ENCODE measurements at places on chromosomes 5 and 9.
A peak's percentile ranks its signal among the peaks of the same experiment; 100 is the strongest.

DNA sequence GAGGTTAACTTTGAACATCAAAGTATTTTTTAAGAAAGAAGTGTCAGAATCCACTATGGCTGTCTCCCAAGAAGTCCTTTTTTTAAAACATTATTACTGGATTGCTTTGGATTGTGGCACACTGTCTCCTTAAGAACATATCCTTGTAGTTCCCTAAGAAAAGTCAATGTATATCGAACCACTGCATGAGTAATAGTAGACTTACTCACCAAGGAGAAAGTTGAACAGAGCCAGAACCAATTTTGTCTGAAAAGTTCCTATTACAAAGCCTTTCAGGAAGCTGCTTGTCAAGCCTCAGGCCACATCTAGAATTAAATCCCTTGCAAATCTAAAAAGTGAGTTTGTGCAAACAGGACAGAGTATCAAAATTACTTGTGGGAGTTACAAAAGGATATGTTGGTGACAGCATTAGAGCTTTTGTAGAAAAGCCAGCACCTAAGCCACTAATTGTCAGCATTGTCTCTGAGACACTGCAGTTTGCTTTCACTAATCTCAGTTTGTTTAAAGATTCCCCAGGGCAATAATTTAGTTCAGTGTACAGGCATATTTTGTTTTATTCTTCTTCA is 195.4 kb downstream of the MPDZ start:
- no peak for DNase-seq

GRCh38 chr5:120955795-120956194 is 491.7 kb downstream of the PRR16 start:
- no peak for DNase-seq

- no peak for DNase-seq
Measured at GRCh38 chr9:106929471-106930177, 66.7 kb downstream of the ZNF462 start.

GRCh38 chr5:43616535-43616934 is 13.6 kb downstream of the NNT start:
- no peak for DNase-seq

- DNase-seq: no peak
Measured at GRCh38 chr5:56262279-56262678, 29.1 kb upstream of the ANKRD55 start.

GRCh38 chr5:160651692-160652645 is 200.0 kb downstream of the ATP10B start:
- DNase-seq: no peak

- DNase-seq: no peak
Measured at GRCh38 chr9:15541872-15542271, 11.0 kb upstream of the CCDC171 start.

DNA sequence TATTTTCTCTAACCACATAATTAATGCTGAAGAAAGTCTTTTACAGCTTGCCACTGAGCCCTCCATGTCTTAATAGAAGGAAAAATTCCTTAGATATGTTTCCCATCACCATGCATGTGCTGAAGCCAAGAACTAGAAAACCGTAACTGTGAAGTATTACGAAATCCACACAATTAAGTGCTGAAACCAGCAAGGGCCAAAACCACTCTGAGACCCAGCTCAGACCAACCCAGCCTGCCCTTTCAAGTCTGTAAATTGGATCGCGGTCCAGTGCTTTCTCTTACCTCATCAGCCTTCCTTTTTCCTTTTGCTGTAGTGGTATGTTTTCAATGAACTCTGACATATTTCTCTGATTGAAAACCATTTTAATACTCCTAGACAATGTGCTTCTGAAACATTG is 26.3 kb downstream of the SEMA5A start:
- DNase-seq: no peak

- DNase-seq: no peak
Measured at GRCh38 chr5:109558364-109558763, 131.4 kb upstream of the MAN2A1 start.

DNA sequence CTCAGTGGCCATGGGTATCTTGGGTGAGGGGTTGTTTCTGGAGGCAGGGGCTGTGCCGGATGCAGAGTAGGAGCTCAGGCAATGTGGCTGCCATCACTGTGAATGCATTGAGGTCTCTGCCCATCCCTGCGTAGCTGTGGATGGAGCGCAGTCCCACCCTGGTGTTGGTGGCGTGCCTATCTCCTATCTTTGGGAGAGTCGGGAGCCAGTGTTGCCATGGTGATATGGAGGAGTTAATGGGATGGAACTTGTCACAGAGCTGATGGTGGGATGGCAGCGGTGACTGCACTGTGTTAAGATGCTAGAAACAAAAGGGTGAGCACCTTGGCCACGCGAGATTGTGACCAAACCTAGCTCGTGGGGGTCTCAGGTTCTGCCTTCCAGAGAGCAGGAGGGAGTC is 197.3 kb downstream of the MELK start:
- no peak for DNase-seq

- DNase-seq: no peak
Measured at GRCh38 chr5:128446-128845, 36.5 kb downstream of the PLEKHG4B start.

- DNase-seq: no peak
Measured at GRCh38 chr5:179437341-179438001, 92.2 kb upstream of the ADAMTS2 start.

DNA sequence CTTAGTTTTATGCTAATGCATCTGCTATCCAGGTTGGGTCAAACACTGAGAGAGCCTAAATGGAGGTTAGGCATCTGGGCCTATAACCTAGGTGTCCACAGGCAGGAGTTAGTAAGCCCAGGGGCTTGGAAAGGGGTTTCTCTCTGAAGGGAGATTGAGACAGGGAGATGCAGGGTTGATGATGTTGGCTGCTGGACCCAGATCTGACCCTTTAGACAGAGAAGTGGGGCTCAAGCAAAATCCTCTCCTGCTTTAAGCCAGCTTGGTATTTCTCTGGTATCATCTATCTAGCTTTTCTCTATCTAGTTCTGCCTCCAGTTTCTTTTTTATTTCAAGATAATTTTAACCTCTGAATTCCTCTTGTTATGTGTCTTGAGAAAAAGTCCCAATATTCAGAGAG is 18.3 kb upstream of the ANKRD55 start:
- no peak for DNase-seq

- no peak for DNase-seq
Measured at GRCh38 chr9:69276775-69277174, 48.2 kb upstream of the ENTREP1 start.

GRCh38 chr9:100670719-100671118 is 92.8 kb downstream of the CAVIN4 start:
- DNase-seq: no peak

DNA sequence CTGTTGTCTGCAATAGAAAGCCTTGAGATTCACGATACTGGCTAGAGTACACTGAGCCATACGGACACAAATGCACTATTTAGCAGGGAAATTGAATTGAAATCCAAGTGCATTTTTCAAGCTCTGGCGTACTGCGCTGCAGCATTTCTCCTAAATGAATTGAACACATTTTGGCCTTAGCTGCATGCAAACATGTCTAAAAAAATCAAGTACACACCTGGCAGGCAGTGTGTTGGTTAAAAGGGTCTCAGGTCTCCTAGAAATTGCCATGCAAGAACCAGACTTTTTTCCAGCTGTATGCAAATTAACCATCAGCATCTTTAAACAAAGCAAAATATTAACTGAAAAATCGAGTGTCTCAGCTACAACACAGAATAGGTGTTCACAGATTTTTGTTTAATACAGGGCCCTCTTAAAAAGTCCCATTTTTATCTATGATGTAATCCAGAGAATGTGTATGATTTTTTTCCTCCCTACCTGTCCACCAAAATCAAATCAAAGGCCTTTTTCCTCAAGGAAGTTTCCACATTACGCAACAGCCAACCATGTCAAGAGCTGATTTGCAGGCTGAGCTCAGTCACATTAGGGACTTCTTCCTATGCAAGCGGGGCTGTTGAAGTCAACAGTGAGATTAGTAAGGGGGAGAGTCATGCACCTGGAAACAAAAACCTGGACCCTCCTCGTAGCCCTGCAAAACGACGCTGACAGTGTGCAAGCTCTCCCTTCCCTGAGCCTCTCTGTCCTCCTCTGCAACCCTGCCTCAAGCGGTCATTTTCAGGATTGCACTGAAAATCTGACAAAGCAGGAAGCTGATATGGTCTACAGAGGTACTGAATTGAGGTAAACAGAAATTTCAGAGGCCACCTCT is 14.1 kb upstream of the SFXN1 start:
- peak; percentile 37 for DNase-seq

- no peak for DNase-seq
Measured at GRCh38 chr9:116020801-116021200, 132.8 kb upstream of the PAPPA start.

- DNase-seq: peak; percentile 82
Measured at GRCh38 chr9:125374443-125375309, 113.0 kb downstream of the GAPVD1 start.

DNA sequence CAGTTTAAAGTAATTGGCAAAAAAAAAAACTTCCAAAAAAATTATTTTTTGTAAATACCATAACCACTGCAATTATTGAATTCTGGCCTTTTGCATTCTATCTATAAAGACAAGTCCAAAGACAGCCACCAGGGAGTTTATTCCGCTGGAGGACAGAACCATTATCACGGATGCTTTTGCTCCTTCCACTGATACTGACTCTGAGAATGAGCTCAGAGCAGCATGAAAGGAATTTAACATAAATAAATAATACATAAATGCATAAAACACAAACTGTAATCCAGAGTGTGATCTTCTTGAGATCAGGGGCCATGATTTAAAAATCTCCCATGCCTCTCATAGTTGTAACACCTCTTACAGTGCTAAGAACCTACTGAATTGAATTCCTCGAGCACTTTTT is 264.8 kb downstream of the ARRDC3 start:
- DNase-seq: no peak

DNA sequence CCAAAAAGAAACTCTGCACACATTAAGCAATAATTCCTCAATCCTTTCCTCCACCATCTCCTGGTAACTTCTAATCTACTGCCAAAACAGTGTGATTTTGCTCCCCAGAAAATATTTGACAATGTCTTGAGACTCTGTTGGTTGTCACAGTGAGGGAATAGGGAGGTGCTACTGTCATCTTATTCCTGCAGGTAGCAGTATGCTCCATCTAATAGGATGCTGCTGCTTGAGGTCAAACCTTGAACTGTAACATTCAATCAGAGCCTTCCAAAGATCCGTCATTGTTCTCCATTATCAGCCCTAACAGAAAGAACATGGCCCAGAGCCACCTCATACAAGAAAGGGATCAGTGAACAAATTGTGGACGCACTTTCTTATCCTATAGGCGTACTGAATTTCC is 514.7 kb upstream of the GRIN3A start:
- DNase-seq: no peak

- peak; percentile 58 for DNase-seq
Measured at GRCh38 chr5:58759745-58760144, 176.9 kb downstream of the RAB3C start.

DNA sequence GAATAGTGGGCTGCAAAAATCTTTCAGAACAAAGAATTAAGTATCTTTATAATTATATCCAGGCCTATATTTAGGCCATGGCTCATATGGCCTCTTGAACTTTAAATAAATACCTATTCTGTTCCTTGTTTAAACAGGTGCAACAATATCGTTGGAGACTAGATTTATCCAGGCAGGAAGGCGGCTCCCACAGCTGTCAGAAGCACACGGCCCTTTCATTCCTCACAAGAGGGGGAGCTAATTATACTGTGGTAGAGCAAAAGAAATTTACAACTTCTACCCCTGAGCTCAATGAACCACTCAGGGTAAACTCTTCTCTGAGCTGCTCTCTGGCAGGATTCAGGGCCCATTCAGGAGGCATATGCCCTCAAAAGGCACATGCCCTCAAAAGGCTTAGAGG is 31.3 kb downstream of the TMEM174 start:
- DNase-seq: no peak

GRCh38 chr9:132494857-132495256 is 84.8 kb downstream of the CFAP77 start:
- no peak for DNase-seq

GRCh38 chr5:1040571-1040970 is 32.0 kb downstream of the NKD2 start:
- no peak for DNase-seq

- no peak for DNase-seq
Measured at GRCh38 chr5:170305646-170306025, 8.1 kb upstream of the LCP2 start.

DNA sequence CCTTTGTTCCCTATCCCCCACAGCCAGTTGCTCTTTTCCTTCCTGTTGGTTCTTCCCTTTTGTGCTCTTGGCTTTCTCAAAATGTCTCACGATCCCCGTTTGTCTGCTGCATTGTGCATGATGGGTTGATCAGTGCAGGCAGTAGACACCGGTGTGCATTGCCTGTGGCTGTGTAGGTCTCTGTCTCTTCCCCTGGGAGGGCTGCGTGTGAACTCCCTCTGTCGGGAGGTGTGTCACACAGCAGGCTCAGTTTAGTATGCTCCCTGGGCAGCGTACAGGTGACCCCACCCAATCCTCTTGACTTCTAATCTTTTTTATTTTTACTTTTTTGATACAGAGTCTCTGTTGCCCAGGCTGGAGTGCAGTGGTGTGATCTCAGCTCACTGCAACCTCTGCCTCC is 265.3 kb downstream of the FSTL4 start:
- no peak for DNase-seq

- DNase-seq: no peak
Measured at GRCh38 chr9:123208626-123209174, 59.7 kb downstream of the STRBP start.

GRCh38 chr5:34751807-34752736 is 86.9 kb upstream of the TTC23L start:
- peak; percentile 84 for DNase-seq

GRCh38 chr5:151820903-151821302 is 49.1 kb downstream of the G3BP1 start:
- no peak for DNase-seq

All from NB4 (cell line).